ENCODE measurements at places on chromosomes 2 and 18.

DNA sequence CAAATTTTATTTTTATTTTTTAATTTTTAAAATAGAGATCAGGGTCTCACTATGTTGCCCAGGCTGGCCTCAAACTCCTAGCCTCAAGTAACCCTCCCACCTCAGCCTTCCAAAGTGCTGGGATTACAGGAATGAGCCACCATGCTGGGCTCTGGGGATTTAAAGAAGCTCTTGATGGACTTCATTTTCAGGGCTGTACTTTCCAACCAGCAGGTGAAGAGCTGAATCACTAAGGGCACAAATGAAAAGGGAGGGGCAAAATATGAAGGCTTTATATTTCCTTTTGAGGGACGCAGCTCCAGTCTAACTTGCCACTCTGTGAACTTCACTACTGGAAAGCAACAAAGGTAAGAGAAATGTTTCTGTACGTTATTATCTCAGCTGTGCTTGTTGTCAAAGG is at the start of gene SERPINB11:
Gene SERPINB11 (plus strand): TSS at position 301 of the 400 bp plus-strand sequence. CDS start 7,234 bp downstream, outside the sequence.
- no peak for DNase-seq

- no peak for DNase-seq
Measured at GRCh38 chr2:157761520-157761919, 114.6 kb downstream of the ACVR1 start.

DNA sequence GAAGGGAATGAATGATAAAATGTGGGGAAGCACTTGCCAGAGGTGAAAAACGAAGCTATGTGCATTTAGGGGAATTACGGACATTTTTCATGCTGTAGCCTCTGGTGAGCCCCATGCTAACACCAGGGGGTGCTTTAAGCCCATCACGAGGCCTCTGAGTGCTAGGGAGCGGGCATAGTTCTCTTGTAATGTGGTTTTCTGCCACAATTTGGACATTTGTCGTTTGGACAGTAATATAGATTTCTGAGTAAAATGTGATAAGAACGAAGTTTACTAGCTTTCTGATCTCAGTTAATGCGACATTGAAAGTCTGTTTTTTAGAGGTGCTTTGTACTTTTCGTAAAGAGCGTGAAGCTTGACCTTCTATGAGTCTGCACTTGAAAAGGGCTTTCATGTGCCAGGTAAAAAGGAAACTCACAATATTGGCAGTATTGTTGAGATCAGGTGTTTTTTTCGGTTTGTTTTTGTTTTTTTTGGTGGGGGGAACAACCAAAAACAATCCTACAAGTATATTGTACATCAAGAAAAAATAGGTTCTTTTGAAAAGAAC is 50.6 kb downstream of the TRAF3IP1 start:
- DNase-seq, result peak; percentile 31

DNA sequence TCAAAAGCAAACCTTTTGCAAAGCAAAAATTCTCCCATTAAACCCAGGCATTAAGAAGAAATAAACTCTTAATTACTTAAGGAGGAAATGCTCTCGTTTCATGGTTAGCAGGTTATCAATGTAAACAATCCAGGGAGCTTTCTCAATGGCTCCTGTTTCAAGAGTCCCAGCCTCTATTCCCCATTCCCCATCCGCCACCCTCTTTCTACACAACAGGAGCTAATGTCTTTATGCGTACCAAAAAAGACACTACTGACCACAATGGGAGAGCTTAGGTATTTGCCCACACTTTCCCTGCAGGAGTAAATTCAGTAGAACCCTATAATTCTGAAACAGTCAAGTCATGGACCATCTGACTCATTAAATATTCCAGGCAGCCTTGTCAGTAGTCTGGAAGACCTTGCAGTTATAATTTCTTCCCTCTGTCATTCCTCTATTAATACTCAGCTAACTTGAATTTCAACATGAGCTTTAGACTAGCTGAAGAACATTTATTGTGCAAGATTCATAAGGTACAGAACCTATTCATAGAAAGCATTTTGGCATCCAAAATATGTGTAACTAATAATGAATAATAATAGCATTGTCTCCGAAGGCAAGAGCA is 48.6 kb downstream of the SLC8A1 start:
- DNase-seq, result no peak

DNA sequence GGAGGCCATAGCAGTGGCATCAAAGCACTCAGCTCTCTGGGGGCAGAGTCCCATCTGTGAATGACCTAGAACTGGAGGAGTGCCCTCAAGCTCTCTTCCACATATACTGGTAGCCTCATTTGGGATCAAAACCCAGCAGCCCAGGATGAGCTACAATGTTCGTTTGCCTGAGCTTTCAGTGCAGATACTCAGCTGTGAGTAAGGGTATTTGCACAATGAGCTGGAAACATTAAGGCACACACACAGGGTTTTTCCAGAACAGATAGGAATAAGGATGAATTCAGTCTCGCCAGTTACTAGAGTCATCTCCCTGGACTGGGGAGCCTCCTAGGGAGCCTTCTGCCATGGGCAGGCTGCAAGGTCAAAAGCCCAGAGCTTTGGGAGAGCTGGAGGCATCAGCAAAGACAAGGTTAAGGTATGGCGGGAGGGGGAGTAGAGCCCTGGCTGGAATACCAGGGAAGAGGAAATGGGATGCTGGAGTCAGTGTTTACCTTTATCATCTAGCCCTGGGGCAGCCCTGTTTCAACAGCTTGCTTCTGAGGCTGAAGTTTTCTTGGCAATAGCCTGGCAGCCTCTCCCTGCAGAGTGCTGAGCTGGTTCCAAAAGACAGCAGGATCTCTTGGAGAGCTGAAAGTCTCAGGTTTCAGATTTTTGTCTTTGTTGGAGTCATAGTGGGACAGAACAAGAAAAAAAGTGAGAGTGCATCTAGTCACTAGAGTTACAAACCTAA is 187.7 kb downstream of the LOXHD1 start:
- no peak for DNase-seq

Measured in T follicular helper cell (primary cell).